Stimulated activated CD4-positive, alpha-beta T cell treated with anti-CD3 and anti-CD28 coated beads, Interleukin-1b, Interleukin-23, amount 100 ng/mL, for 1 hour (primary cell): ENCODE measurements at places on chromosomes 11 and 22.

- no peak for DNase-seq
Measured at GRCh38 chr11:77775936-77776335, 44.6 kb downstream of the RSF1 start.

GRCh38 chr11:62340269-62340901, 3.1 kb downstream of the ASRGL1 start:
- DNase-seq: peak; percentile 21

DNA sequence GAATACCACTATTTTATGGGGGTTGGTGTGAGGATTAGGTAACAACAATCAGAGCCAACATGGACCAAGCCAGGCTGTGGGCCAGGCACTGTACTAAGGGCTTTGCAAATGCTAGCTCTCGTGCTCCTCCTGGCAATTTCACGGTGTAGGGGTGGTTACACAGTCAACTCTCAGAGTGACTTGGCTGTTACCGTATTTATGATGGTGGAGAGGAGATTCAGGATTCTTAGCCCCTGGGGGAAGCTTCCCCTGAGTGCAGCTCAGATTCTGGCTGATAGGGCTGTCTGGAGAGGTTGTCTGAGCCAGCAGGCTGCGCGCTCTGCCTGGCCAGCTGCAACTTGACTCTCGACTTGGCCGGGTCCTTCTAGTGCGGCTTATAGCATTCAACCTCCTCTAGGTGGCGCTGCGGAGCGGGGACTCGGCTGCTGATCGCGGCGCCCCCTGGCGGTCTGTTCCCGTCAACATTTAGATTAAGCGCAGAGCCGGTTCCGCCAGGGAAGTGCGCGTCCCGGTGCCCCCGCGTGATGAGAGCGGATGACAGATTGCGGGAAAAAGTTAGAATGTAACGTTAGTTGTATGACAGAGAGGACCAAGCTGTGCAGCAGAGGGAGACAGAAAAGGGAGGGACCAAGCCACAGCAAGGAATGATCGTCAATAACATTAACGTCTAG, 4.5 kb upstream of the NCF4 start:
- DNase-seq: peak; percentile 89

DNA sequence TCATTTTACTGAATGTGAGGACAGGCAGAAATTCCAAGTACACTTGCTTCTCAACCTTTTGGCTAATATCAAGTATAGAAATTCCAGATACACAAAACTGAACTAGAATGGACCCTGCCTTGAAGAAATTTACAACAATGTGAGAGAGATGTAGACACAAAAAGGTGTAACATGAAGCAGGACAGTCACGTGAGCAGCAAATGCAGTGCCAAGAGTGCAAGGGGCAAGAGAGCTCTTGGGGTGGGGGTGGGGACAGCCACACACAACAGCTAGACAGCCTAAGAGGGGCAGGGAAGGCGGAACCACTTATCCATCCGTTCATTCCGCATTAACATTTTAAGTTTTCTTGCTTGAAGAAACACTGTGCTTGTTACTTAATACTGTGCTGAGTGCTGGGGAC, 28.9 kb downstream of the PLEKHA7 start:
- DNase-seq: no peak

DNA sequence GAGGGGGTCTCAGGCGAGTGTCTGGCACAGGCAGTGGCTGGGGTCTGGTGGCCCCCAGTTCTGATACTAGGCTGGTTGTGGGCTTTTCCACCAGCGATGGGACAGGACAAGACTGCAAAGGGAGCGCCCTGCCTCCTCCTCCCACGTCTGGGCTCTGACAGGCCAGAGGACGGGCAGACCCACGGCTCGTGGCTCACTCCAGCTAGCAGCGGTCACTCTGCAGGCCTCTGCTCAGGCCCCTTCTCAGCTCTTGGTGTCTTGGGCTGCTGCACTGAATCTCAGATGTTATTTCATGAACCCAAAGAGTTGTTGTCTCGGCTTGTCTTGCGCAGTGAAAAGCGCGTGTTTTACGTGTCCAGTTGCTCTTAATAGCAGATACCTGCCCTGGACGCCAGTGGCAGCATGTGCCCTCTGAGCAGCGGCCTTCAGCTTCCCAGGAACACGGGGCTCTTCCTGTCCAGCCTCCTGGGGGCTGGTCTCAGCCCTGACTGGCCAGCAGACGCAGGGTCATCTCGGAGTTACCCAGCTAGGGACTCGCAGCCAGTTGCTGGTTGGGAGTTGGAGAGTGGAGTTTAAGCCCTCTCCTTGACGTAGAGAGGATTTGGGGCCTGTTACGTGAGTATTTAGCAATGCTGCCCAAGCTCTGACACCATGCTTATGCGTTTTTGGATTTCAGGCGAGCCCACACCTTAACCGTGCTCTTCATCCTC, 9.6 kb downstream of the PTDSS2 start:
- no peak for DNase-seq

GRCh38 chr11:102138670-102139069, 28.4 kb downstream of the YAP1 start:
- no peak for DNase-seq

- DNase-seq: no peak
Measured at GRCh38 chr11:107457205-107457557, 444 bp downstream of the CWF19L2 start.

DNA sequence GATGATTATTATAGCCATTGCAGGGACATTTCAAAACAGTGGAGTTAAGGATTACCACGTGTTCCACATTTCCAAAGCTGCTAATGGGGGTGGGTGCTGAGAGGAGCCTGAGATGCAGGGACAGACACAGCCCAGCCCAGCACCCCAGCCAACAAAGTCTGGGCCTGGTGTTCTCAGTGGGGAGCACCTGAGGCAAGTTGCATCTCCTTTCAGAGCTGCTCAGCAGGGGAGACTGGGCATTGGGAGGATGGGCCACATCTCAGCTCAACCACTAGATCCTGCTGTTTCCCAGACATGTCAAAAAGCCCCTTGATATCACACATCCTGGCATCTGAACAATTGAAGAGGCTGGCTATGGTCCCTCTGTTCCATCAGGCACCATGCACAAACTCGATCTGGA, 458.0 kb upstream of the KIRREL3 start:
- DNase-seq: no peak

- DNase-seq: no peak
Measured at GRCh38 chr22:29268511-29269229, 602 bp downstream of the EWSR1 start.
